ENCODE measurements at places on chromosomes 1 and 21.

GRCh38 chr1:93348104-93348728 lies 2.5 kb downstream of the DR1 start:
- no peak for DNase-seq

GRCh38 chr1:56229186-56229585 lies 350.2 kb downstream of the PLPP3 start:
- no peak for DNase-seq

GRCh38 chr1:212528501-212528900 lies 80.1 kb upstream of the ATF3 start:
- DNase-seq = no peak

GRCh38 chr1:200857804-200858203 lies 15.0 kb upstream of the GPR25 start:
- DNase-seq = no peak

DNA sequence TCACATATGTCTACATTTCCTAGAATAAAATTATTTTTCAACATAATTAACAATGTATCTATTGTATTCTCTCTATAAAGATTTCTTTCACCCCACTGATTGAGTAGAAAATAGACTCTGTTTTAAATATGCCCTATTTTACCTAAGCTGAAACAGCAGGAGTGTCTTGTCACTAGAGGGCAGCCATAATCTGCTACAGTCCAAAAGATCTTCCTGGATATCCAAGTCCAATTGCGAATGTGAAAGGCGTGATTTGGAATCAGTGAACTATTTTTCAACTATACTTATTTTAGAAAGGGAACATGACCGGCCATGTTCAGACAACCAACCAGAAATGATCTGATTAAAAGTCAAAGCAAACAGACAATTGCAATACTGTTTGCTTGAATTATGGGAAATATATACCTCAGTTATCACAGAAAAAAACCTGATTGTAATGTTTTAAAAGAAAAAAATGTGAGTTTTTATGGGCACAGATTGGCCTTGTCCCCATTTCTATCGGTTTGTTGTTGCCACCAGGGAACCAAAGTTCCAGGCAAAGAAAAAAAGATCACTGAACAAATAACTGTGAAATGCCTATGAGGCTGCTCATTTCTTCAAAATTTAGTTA lies 1211.0 kb upstream of the ADGRL4 start:
- peak; percentile 4 for DNase-seq
